Astrocyte (in vitro differentiated cells and primary cell): ENCODE measurements at places on chromosomes 5 and 9. TPM values are rescaled to one million over a fixed set of nuclear protein-coding genes. Genes with fewer than 3 reads are reported as not detected.
A peak's percentile ranks its signal among the peaks of the same experiment; 100 is the strongest.

DNA sequence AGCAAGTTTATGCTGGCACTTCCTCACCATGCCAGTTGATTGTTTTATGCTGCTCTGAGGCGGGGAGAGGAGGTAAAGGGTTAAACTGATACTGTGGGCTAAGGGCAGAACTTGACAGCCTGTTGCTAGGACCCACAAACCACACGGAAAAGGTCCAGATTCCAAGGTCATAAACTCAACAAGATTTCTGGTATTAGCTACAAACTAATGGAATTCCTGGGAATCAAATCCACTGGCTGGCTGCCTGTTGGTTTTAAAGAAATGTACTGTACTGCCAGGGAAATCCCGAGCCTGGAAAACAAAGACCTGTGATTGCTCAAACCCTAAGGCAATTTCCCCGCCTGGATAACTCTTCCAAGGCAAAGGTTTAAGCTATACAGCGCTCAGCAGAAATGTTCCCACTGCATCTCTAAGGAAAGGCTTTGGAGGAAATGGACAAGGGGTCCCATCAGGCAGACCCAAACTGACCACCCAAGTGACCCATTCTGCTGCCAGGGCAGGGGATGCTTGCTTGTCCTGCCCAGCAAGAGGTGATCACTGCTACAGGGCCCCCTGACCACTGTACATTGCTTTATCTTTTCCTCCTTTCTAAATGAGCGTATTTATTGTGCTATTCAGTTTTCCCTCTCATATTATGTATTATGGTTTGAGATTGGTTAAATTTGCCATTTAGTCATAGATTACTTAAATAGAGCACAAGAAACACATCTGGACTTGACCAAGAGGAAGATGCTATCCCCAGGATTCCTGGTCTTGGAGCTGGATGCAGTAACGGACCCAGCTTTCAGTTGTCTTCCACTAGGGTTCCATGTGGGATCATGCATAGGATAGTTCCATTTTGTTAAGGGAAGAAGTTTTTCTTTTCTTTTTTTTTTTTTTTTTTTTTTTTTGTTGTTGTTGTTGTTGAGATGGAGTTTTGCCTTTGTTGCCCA is 124.3 kb downstream of the SUSD1 start:
- DNase-seq: peak; percentile 99

Gene GABRA6
- total RNA-seq: not detected in 2 replicates

GRCh38 chr5:64156261-64156660 is 9.4 kb upstream of the RNF180 start:
- DNase-seq: no peak

DNA sequence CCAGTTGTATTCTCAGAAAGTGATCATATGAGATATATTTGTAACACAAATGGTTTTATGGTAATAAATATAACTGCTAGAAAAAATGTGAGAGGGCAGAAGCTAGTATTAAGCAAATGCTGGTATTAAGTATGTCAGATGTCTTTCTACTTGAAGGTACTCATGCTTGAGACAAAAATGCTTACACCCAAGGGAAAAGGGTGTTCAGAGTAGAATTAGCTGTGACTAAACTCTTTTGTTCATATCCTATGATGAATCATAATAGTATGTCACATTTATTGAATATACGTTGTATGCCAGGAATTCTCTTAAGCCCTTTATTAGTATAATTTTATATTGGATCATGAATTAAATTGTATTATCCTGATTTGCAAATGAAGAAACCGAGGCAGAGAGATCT is 2.2 kb downstream of the ADGRV1 start:
- no peak for DNase-seq

- DNase-seq: peak; percentile 98
Observed at GRCh38 chr5:93078082-93079038, 502.7 kb downstream of the NR2F1-AS1 start.

Gene C9orf153
- total RNA-seq: not detected in 2 replicates

Gene TAF11L10
- total RNA-seq: not detected in 2 replicates

GRCh38 chr9:95870906-95871305 is 4.6 kb upstream of the ERCC6L2 start:
- DNase-seq: no peak

DNA sequence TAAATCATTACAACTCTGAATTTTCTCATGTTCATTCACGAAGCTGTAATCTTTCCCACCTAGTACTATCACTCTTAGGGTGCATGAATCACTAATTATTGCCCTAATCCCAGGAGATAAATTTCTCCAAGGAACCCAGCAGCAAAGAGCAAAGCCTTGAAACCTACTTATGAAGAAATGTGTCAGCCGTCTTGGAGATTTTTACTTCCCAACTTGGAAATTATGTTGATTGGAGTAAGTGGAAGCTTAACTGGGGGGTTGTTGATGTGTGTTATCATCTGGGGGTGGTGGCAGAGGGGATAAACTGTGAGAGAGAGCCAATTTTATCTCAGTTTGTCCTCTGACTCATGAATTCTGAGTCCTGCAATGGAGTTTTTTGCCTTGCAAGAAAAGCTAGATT is 440.5 kb upstream of the WWC1 start:
- DNase-seq: peak; percentile 82

DNA sequence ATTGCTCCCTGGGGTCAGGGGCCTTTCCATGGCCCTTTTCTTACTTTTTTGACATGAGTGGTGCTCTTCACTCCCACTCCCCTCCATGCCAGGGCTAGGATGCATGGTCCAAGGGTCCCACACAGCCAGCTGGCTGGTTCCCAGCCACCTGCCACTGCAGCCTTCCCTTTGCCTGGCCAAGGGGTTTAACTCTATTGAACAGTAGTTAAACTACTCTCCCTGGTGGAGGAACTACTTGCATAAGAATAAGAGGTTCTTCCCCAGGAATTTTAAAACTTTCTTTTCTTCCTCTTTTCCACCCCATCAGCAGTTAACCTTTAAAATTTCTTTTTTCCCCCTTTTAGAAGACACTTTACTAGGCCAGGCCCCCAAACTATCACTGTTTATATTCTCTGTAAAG is 1532.8 kb upstream of the ACO1 start:
- DNase-seq: no peak

DNA sequence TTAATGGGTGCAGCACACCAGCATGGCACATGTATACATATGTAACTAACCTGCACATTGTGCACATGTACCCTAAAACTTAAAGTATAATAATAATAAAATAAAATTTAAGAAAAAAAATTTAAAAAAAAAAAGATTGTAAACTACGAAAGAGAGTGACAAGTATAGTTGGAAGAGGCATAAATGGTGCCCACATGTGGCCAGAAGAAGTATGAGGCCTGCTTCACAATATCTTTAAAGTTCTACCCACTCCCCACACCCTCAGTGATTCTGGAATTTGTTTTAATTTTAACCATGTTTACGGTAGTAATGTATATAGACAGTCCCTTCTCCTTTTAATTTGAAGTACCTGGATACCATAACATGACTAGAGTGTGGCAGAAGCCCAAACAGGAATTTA is 172.7 kb downstream of the CHSY3 start:
- no peak for DNase-seq

GRCh38 chr9:86178503-86178902 is 79.1 kb upstream of the GOLM1 start:
- no peak for DNase-seq

GRCh38 chr5:177964471-177964870 is 31.6 kb downstream of the PROP1 start:
- DNase-seq: no peak

- no peak for DNase-seq
Observed at GRCh38 chr5:162544905-162545304, 477.3 kb downstream of the GABRG2 start.

DNA sequence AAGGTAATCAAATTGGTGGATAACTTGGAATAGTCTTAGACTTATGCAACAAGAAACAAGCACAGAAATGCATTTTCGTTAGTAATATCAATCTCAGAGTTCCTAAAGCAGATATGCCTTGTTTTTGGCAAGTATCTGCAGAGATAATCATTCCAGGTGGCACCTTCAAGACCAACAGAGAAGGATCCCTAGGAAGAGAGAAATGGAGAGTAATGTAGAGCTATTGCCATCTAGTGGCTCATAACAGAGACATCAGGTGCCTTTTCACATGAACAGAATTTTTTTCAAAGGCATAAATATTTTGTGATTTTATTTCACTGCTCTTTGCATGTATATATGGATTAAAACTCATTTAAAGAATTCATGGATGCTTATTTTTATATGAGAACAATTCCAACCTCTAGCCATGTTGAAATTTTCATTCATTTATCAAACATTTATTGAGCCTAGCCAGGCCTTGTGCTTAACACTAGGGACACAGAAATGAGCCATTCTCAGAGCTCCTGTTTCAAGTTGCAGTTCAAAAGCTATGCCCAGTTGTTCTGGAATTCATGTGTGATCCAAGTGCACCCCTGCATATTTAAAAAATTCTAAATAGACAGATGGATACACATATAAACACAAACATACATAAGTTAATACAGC is 117.5 kb upstream of the OR13F1 start:
- DNase-seq: no peak
